Stimulated activated CD8-positive, alpha-beta memory T cell treated with anti-CD3 and anti-CD28 coated beads, Interleukin-7, amount 100 ng/mL, for 24 hours (primary cell): ENCODE measurements at places on chromosomes 11 and 22.

GRCh38 chr22:38026130-38027111, 30.8 kb upstream of the PICK1 start:
- DNase-seq, result no peak

DNA sequence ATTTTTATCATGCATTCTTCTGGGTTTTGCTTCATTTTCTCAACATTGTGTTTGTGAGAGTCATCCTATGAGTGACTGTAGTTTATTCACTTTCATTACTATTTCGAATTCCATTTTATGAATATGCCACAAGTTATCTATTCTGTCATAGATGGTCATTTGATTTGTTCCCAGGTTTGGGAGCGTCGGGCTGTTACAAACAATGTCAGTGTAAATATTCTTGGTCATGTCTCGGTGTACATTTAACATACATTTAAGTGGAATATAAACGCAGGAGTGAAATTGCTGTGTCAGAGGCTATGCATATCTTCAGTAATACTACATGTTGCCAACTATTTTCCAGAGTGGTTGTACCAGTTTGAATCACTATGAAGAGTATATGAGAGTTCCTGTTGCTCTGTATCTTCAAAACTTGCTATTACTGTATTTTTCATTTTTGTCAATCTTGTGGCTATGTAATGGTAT, 2.4 kb downstream of the TRIM44 start:
- DNase-seq, result no peak

- DNase-seq, result no peak
Measured at GRCh38 chr11:2719831-2720590, 20.2 kb upstream of the KCNQ1OT1 start.

- DNase-seq, result no peak
Measured at GRCh38 chr22:45552017-45552411, 49.3 kb downstream of the FBLN1 start.

- no peak for DNase-seq
Measured at GRCh38 chr11:17760102-17761029, 25.8 kb downstream of the KCNC1 start.
